ENCODE measurements at places on chromosomes 12 and 14.
A peak's percentile ranks its signal among the peaks of the same experiment; 100 is the strongest.

DNA sequence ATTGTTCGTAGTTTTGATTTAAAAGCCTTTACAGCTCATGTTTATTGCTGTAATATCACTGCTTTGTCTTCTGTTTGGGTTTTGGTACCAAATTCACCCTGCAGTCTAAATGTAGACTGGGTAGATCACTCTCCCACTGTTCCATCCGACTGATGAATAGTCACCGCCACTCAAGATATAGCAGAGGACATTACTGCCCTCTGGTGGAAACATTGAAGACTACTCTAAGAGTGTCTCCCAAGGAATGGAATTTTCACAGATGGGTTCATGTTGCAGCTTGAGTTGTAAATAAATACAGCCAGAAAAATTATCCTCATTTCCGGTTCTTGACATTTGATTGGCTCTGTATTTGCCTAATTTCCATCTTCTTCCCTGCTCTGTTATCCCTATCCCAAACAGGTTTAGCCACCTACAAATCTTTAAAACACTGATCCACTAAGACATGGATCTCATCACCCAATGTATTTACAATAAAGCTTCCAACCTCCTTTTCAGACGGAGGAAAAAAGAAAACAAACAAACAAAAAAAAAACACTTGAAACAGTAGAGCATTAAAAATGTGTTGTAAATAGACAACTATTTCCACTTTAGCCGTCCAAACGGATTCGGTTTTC lies 198.3 kb upstream of the CPNE8 start:
- no peak overlapping the region for H3K4me3 ChIP-seq
- no peak overlapping the region for H3K27ac ChIP-seq
- no peaks in the 10 kb centered on the region for H3K27me3 ChIP-seq
- H3K36me3 ChIP-seq = no peaks in the 10 kb centered on the region
- no peaks in the 10 kb centered on the region for H3K4me1 ChIP-seq
- no peak for DNase-seq

GRCh38 chr14:32986791-32987540 lies 48.3 kb downstream of the NPAS3 start:
- no peaks in the 10 kb centered on the region for H3K36me3 ChIP-seq
- H3K27ac ChIP-seq = no peak overlapping the region
- no peaks in the 10 kb centered on the region for H3K4me1 ChIP-seq
- H3K4me3 ChIP-seq = no peak overlapping the region
- no peaks in the 10 kb centered on the region for H3K27me3 ChIP-seq

GRCh38 chr12:132000286-132000872 lies 50.6 kb downstream of the EP400 start:
- no peaks in the 10 kb centered on the region for H3K27me3 ChIP-seq
- no peak overlapping the region for H3K27ac ChIP-seq
- H3K36me3 ChIP-seq = peaks cover 39% of the 10 kb centered on the region
- H3K4me1 ChIP-seq = no peaks in the 10 kb centered on the region
- no peak for DNase-seq

- peak overlapping the region; percentile 61 for H3K4me3 ChIP-seq
- H3K36me3 ChIP-seq = peaks cover 46% of the 10 kb centered on the region
- DNase-seq = peak; percentile 47
- H3K4me1 ChIP-seq = peaks cover 16% of the 10 kb centered on the region
- H3K27me3 ChIP-seq = no peaks in the 10 kb centered on the region
- H3K27ac ChIP-seq = peak overlapping the region; percentile 40
Measured at GRCh38 chr14:31127690-31128089, 79.9 kb downstream of the HECTD1 start.

GRCh38 chr12:55742719-55743405 lies at the start of gene GDF11:
Gene GDF11 (plus strand): TSS chr12:55743122. CDS start chr12:55743317, 195 bp downstream.
- no peaks in the 10 kb centered on the region for H3K27me3 ChIP-seq
- H3K27ac ChIP-seq = peak within 1 kb of the TSS; percentile 52
- peaks cover 25% of the 10 kb centered on the region for H3K4me1 ChIP-seq
- peak within 1 kb of the TSS; percentile 88 for H3K4me3 ChIP-seq
- DNase-seq = peak; percentile 58

GRCh38 chr14:99159341-99160340 lies 112.4 kb downstream of the BCL11B start:
- no peak overlapping the region for H3K4me3 ChIP-seq
- peaks cover 10% of the 10 kb centered on the region for H3K4me1 ChIP-seq
- no peaks in the 10 kb centered on the region for H3K36me3 ChIP-seq
- no peaks in the 10 kb centered on the region for H3K27me3 ChIP-seq
- no peak for DNase-seq

GRCh38 chr12:77122236-77122635 lies 56.9 kb upstream of the E2F7 start:
- peaks cover 9% of the 10 kb centered on the region for H3K27me3 ChIP-seq
- no peak overlapping the region for H3K27ac ChIP-seq
- no peak for DNase-seq
- H3K4me3 ChIP-seq = no peak overlapping the region
- no peaks in the 10 kb centered on the region for H3K4me1 ChIP-seq
- H3K36me3 ChIP-seq = no peaks in the 10 kb centered on the region

- no peak overlapping the region for H3K4me3 ChIP-seq
- DNase-seq = no peak
- H3K4me1 ChIP-seq = peaks cover 2% of the 10 kb centered on the region
Measured at GRCh38 chr14:61577506-61577931, 117.8 kb upstream of the HIF1A start.

- H3K4me3 ChIP-seq = no peak overlapping the region
- DNase-seq = no peak
- no peaks in the 10 kb centered on the region for H3K4me1 ChIP-seq
- H3K27ac ChIP-seq = no peak overlapping the region
- no peaks in the 10 kb centered on the region for H3K36me3 ChIP-seq
Measured at GRCh38 chr14:63342371-63342770, 23.6 kb upstream of the GPHB5 start.

DNA sequence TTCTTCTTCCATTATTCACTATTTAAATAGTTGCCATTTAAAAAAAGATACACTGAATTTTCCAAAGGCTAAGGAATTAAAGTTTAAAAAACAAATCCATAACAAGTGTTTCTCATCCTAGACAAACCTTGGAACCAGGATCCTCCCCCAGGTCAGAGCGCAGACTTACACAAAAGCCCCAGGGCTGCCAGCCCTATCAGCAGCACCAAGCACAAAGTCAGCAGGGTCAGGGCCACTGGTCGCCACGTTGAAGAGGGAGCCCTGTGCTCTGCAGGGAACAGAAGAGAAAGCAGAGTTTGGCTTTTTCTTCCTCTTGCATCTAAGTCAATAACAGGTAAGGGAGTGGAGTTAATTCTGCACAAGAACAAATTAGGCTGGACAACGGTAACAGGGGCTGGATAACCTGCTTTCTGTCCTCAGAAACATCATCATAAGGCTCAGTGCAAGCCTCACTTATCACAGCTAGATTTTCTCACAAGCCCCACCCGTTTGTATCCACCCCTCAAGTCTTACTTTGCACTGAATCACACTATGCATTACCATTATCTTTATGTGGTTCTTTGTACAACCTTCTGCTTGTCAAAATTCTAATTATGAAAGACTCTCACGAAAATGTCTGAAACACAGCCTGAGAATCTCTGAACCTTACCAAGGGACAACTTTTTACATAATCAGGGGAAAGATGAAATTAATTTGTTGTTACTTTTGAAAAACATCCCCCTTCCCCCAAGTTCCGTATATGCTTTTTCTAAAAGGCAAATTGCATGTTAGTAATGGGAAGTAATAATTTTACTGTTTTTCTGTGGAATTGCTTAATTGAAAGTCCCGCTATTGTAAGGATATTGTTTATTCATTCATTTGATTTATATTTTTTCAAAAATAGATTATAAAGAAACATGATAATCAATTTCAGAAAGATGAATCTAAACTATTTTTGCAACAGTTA lies 9.6 kb downstream of the CLEC1A start:
- H3K36me3 ChIP-seq = no peaks in the 10 kb centered on the region
- H3K27ac ChIP-seq = no peak overlapping the region
- DNase-seq = no peak
- no peak overlapping the region for H3K4me3 ChIP-seq
- H3K4me1 ChIP-seq = no peaks in the 10 kb centered on the region

- H3K4me3 ChIP-seq = no peak overlapping the region
- peaks cover 10% of the 10 kb centered on the region for H3K27me3 ChIP-seq
- H3K36me3 ChIP-seq = peaks cover 16% of the 10 kb centered on the region
Measured at GRCh38 chr14:100644383-100644782, 57.2 kb upstream of the BEGAIN start.
